ENCODE measurements at places on chromosomes 2 and 18. TPM values are rescaled to one million over a fixed set of nuclear protein-coding genes. Genes with fewer than 3 reads are reported as not detected.

DNA sequence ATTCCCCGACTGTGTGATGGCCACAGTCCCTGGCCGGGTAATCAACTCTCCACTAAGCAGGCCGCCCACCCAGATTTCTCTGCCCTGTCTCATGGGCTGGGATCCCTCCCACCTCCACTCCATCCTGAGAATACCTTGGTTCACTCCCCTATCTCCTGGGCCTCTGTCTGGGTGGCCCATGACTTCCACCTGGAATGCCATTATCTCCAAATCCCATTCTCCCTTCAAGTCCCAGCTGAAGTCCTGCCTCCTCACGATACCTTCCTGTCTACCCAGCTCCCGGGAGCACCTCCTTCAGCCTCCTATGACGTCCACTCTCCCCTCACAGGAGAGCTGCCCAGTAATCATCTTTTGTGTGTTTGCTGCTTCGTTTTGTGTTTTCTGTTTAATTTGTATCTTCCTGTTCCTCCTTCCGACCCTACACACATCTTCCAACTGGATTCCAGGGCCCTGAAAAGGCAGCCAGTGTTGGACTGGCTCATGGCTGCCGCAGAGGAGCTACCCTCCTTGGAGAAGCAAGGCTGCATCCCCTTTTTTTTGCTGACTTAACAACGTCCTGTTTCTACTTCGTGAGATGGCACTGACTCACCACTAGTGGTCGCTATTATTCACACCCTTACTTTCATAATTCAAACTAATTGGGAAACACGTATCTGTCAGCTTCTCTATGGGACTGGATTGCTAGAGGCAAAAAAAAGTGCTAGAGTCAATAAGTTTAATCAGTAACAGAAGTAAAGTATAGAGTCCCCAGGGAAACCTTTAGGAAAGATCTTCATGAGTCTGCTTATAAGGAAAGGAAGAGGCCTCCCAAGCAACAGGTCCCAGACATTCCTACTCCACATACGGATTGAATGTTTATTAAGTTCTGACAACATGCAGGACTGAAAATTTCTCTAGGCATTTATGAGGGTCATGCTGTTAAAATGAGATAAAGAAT is 171.9 kb upstream of the GATA6 start:
- no peak for DNase-seq

GRCh38 chr2:86335865-86336674 is 1.4 kb downstream of the REEP1 start:
- no peak for DNase-seq

DNA sequence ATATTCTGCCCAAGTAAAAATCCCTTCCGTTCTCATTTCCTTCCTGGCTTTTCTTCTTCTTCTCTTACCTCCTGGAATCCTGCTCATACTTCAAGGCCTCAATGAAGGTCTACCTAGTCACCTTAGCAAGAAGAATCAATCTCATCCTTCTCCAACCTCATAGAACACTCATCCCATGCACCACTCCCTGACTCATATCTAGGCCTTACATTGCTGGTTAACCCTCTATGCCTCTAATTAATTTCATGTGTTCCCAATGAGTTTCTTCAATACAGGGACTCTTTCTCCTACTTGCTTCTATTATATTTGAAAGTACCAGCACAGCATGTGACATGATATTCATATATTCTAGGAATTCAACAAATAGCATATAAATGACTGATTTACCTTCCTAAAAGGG is 63.0 kb downstream of the BCL11A start:
- DNase-seq: no peak

GRCh38 chr2:73091164-73091563 is 19.7 kb upstream of the SFXN5 start:
- DNase-seq: no peak

Gene ITGB6
- total RNA-seq: 8.8 TPM

Gene SLC19A3
- 4.6 TPM for total RNA-seq

Gene RGPD3
- total RNA-seq: not detected

Gene FRZB
- 2.2 TPM for total RNA-seq

Gene LHCGR
- not detected for total RNA-seq

Data from pancreas (tissue), 10 donors.